ENCODE measurements at places on chromosomes 6 and 20. TPM values are rescaled to one million over a fixed set of nuclear protein-coding genes. Genes with fewer than 3 reads are reported as not detected.

DNA sequence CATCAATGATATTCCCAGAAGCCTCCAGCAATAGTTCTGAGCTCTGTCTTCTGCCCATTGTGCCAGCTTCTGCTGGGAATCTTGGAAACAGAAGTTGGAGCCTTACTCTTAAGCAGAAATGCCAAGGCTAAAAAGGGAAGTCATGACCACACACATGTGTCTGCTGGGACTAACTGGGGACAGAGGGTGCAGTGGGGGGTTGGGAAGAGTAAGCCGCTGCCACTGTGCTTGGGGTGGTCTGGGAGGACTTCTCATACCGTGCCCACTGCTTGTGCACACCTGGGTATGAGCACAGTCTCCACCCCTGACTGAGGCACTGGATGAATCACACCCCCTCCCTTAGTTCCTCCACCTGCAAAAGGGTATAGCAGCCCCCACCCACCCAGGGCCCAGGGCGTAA lies 90.7 kb downstream of the CDC5L start:
- no peak for DNase-seq

Gene CCR6
- 0.17 TPM for total RNA-seq

DNA sequence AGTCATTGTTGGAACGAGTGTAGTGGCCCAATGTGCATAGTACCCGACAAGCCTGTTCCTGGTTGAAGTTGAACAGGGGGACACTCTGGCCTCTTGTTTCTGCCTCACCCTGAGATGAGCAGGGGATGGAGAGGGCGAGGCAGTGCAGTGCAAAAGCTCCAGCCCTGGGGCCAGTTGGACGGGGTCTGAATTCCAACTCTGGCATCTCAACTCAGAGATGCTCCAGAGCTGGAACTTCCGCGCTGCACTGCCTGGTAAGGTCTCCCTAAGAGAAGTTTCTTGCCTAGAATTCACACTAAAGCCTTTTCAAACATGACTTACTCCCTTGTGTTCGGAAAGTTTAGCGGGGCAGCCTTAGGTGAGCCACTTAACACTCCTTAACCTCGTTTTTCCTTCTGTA lies 72.3 kb upstream of the SLC22A1 start:
- DNase-seq, result no peak

DNA sequence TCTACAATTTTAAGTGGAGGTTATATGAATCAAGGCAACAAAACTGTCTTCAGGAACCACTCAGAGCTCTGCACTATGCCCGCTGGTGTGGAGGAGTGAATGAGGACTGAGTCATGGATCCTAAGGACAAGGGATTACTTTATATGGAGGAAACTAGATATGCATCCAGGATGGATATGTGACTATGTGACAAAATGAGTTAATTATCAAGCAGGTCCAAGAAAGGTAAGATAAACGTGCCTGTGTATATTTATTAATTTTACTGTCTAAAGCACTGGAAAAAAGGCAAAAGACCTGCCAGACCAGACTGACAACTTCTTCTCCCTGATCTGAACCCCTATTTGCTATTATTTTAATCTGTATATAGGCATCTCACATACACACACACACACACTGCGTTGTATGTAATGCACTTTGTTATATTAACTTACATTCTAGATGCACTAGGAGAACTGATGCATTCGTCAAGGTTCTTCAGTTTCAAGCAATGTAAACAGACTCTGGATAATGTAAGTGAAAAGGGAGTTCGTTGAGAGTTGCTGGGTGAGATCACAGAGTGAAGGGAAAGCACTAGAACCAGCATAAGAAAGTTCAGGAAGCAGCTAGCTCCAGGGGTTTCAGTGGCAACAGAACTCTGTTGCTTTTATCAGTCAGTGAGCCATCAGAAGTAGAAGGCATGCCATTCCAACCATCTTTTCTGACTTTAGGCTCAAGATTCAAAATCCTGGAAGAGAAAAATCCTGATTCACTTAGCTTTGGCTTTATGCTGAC lies 26.4 kb upstream of the ADGRG6 start:
- no peak for DNase-seq

Gene HTR1B
- 0.13 TPM for total RNA-seq

DNA sequence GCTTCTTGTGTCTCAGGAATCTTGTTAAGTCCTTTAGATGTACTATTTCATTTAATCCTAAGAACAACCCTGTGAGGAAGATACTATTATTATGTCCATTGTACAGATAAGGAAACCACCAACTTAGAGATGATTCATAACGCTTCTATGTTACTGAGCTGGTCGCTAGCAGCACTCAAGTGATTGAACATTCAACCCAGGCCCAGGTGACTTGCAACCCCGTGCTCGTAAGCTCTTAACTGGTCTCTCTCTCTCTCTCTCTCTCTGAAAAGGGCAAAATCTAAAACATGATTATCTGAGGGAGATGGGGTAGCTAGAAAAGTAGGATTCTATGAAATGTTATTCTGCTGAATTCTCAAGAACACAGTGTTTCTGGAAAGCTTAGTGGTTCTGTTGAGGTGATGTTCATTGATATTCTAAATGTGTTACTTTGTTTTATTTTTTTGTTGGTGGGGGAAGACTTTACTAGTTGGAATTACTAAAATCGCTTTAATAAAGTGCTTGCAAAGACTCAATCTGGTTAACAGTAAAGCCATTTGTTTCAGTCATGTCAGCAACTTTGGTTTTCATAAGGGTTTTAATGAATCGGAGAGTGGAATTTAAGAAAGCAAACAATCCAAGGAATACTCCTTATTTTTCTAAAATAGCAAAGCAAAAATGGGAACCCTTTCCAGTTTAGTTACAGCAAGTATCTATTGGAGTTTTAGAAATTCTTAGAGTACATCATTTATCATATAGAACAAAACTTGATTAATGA lies 265.0 kb upstream of the TAB2 start:
- no peak for DNase-seq

- DNase-seq, result no peak
These were observed 234.5 kb upstream of the MAN1A1 start for GRCh38 chr6:119584088-119584487.

Gene ISM1
- 0.72 TPM for total RNA-seq

DNA sequence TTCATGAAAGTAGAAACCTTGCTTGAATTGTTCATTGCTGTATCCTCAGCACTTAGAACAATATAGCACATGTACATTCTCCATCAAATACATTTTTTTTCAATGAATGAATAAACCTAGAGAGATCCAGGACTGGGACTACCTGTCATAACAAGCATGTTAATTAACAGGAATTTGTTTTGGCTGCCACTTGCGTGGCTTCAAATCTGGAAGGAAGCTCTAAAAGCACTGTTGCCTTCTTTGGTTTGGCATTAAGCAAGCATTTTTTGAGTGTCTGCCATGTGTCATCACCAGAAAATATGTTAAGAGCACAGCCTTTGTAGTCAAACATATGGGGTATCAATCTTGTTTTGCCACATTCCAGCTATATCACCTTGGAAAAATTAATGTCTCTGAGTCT lies 131.9 kb upstream of the BACH2 start:
- DNase-seq, result no peak

Gene OR2H1
- not detected for total RNA-seq

GRCh38 chr20:19633985-19634384 lies 124.1 kb upstream of the RIN2 start:
- DNase-seq, result no peak
